ENCODE measurements at places on chromosomes 3 and 15.

- DNase-seq: peak; percentile 51
Observed at GRCh38 chr3:13657660-13658435, 108.9 kb downstream of the FBLN2 start.

- DNase-seq: no peak
Observed at GRCh38 chr3:112010636-112011035, 11.9 kb downstream of the TAGLN3 start.

DNA sequence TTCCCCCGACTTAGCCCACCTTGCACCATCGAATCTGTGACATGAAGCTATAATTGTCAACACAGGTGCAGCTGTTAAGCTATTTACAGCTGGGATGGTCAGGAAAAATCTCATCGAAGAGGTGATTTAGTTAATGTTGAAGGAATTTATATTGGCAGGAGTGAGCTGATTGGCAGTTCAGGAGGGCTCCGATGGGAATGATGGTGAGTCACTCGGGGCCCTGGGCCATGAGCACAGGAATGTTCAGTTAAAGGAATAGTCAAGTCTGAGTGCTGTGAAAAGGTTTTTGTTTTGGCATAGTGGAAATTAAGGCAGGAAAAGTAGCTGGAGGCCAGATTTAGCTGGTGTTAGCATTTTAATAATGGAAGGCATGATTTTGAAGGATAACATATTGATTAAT, 95.7 kb downstream of the OXSM start:
- no peak for DNase-seq

GRCh38 chr3:20240154-20240883, 54.3 kb upstream of the SGO1 start:
- DNase-seq: no peak

DNA sequence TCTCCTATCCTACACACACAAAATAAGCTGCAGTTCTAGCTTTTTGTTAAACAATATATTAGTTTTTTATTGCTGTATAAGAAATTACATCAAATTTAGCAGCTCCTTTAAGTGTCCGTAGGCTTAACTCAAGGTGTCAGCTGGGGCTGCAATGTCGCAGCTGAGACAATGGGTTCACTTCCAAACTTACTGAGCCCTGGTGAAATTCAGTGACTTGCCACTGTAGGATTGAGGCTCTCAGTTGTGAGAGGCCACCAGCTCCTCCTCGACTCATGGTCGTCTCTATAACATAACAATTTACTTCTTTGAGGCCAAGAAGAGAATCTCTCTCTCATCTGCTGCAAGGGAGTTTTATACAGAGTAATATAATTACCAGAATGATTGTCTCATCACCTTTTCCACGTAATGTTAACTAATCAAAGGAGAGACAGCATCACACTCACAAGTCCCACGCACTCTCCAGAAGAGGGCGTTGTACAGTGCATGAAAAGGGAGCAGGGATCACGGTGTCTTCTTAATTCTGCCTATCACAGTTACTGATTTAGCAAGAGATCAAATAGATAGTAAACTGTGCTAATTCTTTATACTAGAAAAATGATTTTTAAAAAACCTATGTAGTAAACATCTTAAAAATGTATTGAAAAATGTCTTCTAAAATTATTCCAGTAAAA, 735.6 kb upstream of the GBE1 start:
- DNase-seq: no peak

- DNase-seq: no peak
Observed at GRCh38 chr3:192033246-192033645, 572.3 kb downstream of the PYDC2 start.

- no peak for DNase-seq
Observed at GRCh38 chr15:80576519-80577090, 118.5 kb upstream of the ABHD17C start.

DNA sequence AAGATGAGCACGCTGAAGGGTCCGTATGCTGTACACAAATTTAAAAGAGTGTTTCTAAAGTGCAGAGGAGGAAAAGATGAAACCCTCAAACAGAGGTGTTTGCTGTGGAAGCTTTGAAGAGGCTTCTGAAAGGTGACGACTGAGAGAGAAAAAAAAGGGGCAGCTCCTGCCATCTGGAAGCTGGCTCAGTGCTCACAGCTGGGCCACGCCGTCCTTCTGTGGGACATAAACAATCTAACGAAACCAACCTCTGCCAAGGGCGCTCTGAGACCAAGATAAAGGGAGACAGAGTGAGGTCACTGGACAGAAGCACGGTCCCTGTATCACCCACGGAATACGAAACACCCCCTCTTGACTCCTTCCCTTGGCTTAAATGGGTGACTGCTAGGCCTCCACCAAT, 96.3 kb upstream of the SLC6A6 start:
- no peak for DNase-seq

DNA sequence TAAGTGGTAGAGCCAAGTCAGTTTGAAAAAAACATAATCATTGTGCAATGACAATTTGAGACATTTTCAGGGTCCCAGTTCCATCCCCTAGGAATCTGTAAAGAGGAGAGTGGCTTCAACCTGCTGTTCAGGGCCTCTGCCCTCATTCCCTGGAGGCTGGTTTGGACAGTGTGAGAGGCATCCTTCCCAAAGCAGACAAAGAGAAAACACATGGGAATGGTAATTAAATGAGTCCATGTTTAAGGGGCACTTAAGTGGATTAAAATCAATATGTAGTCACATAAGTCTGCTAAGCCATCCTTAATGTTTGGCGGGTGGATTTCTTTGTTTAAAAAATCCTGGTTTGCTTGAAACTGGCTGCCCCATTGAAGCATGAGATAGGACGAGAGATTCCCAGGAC, 146.3 kb upstream of the CTDSPL start:
- DNase-seq: no peak

DNA sequence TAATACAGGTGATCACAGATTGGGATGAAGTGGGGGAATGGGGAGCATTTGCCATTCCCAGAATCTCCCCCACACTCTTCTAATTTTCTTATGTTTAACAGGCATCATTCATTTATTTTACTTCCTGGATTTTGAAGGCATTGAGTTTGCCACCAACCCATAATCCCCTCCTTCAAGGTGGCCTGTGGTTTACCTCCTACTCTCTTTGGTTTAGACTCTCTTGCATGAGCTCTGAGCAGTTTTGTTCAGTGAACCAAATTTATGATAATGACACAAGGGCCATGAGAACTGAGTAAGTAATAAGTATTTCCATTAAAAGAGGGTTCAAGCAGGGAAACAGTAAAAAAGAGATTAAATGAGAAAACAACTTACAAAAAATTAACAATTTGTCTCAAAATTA, 703.1 kb upstream of the CFAP20DC start:
- DNase-seq: no peak

- DNase-seq: no peak
Observed at GRCh38 chr15:37995461-37996347, 61.3 kb downstream of the TMCO5A start.

- no peak for DNase-seq
Observed at GRCh38 chr3:162338514-162338913, 841.9 kb downstream of the OTOL1 start.

GRCh38 chr3:119870512-119870911, 88.6 kb downstream of the NR1I2 start:
- no peak for DNase-seq

DNA sequence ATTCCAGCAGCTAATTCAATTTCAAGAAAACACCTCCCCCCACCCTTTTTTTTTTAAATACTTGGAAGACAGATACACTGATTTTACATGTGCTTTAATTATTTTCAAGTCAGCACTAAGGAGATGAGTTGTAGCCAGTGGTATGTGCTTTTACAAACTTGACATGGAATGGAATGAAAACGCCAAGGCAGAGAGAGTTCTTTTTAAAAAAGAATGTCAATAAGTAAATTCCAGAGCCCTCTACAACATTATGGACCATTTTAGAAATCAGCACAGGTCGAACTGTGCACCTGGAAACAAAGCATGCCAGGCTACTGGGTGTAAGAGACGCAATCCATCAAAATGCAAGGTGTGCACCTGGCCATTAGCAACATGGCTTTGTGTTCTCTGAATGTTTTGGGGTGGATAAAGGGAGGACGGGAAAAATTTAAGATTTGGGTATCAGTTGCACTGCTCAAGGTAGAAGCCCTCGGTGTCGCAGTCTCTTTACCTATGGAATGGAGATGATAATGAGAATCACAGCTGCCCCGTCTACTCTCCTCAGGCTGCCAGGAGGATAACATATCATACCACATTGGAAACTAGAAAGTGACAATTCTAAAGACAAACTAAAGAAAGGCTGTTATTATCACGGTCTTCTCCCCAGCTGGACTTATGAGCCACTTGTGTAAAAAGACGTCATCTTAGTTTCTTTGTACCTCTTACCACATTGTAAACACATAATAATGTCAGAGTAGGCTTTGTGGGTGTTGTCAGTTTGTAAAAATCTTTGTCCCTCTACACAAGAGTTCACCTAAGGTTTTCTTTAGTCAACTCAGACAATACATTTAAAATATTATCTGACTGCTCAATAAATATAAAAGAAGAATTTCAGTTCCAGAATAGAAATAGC, 107.4 kb upstream of the PRICKLE2 start:
- DNase-seq: no peak

- no peak for DNase-seq
Observed at GRCh38 chr3:120742849-120743365, 363 bp downstream of the GTF2E1 start.

DNA sequence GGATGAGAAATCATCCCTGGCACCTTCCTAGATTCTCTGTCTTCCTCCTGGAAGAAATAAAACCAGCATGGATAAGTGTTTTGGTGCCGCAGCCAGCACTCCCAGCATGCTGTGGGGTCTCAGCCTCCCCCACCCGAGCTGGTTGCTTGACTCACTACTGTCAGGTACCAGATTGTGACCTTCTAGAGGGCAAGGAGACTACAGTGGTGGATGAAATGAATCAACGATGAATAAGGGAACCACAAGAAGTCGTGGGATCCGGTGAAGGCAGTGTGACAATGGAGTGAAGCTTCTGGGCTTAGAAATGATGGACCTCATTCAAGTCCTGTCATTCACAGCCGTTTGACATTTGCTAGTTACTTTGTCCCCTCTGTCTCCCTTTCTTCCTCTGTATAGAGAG, 50.2 kb upstream of the SLCO3A1 start:
- no peak for DNase-seq

DNA sequence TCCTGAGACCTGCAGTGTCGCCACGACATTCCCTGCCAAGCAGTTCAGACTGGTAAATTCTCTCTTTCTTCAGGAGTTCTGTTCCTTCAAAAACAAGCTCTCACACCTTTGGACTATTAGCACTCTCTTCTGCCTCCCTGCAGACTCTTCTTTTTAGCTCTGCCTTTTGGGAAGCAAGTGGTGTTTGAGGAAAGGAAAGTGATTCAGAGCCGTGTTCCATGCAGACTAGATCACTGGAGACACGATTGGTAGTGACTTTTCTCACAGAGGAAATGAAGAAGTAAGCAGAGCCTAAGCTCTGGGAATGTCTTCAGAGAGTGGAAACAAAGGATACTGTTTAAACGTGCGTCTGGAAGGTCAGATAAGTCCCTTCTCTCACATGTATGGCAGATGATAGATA, 270.6 kb upstream of the TPRG1 start:
- no peak for DNase-seq

DNA sequence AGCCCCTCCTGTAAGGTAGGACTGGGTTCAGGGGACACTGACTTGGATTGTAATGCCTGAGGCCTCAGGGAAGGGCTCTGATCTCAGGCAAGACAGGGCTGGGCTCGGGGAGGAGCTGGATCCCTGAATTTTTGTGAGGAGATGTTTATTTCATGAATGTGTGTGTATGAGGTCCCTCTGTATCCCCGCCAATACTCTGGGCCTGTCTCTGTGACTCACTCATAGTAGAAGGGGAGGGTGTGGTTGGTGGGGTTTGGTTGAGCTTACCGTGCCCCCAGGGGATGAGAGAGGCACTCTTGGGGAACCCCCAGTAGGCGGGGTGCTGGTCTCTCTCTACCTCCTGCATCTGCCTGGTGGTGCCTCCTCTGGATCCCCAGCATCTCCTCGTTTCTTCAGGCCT, 28.1 kb downstream of the RPSA start:
- no peak for DNase-seq

GRCh38 chr3:186221760-186222378, 113.0 kb upstream of the ETV5 start:
- DNase-seq: no peak

DNA sequence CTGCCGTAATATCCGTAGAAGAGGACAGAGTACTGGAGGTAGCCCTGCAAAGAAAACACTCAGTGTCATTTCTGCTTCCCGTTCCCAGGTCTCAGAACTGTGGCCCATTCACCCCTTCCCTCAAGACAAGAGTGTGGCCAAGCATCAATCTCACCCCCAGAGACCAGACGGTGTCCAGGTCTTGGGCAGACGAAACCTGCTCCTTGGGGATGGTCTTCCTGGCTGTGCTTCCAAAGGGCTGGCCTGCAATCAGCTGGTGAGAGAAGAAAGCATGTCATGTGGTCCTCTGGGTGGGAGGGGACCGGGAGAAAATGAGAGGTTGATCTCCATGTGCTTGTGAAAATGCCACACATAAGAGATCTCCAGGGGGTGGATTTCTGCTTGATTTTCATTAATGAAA, 15.8 kb downstream of the TMC3 start:
- DNase-seq: no peak

DNA sequence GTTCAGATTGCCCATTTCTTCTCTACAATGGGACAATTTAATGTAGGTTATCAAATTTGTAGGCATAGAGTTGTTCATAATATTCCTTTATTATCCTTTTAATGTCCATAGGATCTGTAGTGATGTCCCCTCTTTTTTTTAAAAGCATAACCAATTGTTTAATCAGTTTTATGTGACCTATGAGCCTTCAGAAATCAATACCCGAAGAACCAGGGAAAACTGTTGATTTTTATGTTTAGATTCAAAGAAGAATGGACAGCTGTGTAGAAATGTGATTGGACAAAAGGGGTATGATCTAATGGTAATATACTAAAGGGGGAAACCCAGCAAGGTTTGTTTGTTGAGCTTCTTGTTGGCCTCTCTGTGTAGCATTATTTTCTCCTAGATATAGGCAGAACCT, 39.5 kb downstream of the SUSD5 start:
- no peak for DNase-seq

DNA sequence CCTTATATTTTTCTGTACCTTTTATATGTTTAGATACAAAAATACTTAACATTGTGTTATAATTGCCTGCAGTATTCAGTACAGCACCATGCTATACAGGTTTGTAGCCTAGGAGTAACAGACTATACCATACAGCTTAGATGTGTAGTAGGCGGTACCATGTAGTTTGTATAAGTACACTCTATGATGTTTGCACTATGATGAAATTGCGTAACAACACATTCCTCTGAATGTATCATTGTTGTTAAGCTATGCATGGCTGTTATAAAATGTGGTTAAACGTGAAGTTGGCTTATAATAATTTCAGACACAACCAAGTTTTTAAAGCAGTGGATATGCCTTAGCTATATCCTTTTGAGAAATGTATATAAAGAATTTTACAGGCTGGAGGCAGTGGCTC, 328.3 kb downstream of the PLCL2 start:
- no peak for DNase-seq

- DNase-seq: no peak
Observed at GRCh38 chr3:185152410-185153170, at the start of gene C3orf70. C3orf70 (minus strand) TSS chr3:185153060; CDS start chr3:185152823, 237 bp downstream.

Measured in T follicular helper cell (primary cell).